Stimulated activated CD8-positive, alpha-beta memory T cell treated with anti-CD3 and anti-CD28 coated beads, Interleukin-15, amount 100 ng/mL, for 48 hours (primary cell): ENCODE measurements at places on chromosomes 12 and 14.

- DNase-seq: no peak
Measured at GRCh38 chr12:112314981-112315380, 67.2 kb downstream of the HECTD4 start.

DNA sequence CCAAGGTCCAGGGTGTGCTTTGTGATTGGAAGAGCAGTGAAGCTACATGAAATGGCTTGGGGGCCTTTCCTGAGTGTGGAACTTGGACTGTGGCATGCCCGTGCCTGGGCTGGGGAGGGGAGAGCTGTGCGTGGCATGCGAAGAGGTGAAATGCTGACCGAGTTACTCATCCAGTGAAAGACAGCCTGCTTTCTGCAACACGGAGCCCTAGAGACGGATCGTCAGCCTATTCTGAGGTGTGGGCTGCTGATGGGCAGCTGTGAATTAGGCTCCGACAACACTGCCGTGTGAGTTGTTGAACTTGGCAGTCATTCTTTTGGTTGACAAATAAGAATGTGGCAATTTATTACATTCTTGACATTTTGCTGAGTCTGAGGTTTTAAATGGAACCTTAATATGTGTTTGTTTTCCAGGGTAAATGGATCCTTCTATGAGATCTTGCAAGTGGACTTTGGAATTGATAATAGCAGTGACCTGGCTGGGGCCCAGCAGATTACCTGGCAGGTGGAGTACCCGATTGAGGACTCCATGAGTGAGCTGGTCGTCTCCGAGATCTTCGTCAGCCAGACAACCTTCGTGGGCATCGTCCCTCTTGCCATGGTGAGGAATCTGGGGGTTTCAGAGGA is 453.9 kb downstream of the AACS start:
- no peak for DNase-seq

- peak; percentile 41 for DNase-seq
Measured at GRCh38 chr12:98741556-98742265, 96.6 kb downstream of the APAF1 start.

DNA sequence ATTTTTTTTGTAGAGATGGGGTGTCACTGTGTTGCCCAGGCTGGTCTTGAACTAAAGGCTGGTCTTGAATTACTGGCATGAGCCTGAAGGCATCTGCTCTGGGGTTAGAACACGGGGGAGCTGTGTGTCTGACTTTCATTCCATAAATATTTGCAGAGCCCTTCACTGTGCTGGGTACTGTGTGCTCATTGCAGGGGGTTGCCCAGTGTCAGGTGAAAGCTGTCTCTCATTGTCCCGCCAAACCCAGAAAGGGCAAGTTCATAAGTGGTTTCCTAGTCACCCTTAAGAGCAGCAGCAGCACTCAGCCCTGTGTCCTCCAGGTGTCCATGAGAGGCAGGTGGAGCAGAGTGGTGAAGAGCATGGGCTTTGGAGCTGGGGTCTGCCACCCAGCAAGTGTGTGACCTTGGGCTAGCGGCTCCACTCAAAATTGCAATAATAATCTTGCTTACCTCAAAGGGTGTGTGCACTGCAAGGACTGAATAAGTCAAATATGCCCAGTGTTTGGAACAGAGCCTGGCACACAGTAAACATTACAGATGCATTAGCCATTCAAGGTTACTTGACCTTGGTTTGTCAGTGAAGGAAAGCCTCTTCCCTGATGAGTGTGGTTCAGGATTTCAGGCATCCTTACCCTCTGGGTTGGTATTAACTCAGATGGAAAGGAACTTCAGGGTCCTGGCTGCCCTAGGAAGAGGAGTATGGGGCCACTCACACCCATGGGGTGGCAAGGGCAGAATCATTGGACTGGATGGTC is 4.4 kb upstream of the SMIM41 start:
- no peak for DNase-seq

DNA sequence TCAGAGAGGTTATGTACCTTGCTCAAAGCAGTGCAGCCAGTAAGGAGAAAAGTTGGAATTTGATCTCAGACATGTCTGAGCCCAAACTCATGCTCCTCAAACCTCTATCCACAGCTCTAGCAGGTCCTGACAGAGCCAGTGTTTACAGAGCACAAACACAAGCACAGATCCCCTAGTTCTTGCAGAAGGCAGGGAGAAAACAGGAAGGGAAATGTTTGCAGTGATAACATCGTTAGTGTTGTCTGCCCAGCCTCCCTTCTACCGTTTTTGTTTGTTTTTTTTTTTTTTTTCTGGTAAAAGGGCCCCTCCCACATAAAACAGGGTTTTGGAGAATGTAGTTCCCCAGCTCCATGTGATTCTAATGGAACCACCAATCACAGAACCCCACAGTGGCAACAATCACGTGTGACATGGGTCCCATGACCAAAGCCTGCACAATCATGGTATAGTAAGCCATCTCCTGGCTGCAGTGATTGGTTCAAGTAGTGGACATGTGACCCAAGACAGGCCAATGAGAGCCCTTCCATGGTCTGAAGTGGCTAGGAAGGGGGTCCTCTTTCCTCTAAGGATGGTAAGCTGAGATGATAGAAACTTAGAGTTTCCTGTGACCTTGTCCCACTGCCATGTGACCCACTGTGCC is 513.4 kb downstream of the MED13L start:
- DNase-seq: no peak

- DNase-seq: no peak
Measured at GRCh38 chr12:86241600-86241999, 14.6 kb downstream of the MGAT4C start.

DNA sequence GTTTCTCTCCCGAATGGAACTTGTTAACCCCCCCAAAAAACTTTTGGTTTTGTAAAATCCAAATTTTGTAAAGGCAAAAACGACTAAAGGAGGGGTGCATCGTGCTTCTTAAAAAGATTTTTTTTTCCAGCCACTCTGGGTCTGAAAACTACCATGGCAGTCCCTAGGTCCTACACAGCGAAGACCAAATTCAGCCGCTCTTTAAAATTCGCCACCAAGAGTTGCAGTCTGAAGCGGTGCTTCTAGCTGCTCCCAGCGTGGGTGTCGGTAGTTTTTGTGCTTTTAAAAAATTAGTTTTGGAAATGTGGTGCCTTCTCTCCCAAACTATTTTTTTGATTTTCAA is 873 bp upstream of the GSC start:
- DNase-seq: no peak

DNA sequence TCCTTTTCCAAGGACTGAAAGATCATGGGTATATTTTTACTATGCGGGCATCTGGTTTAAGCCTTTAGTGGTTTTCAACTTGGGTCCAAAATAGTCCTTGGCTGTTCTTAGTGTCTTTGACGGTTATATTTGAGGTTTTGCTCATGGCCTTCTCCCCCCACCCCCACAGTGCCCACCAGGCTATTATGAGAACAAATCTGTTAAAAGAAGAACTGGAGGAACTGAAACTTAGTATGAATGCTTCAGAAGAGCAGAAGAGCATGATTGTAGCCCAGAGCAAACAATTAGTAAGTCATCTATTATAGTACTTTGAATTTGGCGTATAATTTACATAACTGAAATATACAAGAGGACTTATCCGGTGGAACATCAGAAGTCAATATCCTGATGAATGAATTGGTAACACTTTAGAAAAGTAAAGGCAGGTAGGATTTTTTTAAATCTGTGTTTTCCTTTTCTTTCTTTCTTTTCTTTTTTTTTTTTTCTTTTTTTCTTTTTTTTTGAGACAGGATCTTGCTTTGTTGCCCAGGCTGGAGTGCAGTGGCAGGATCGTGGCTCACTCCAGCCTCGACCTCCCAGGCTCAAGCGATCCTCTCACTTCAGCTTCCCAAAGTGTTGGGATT is 71.8 kb upstream of the BCAT1 start:
- no peak for DNase-seq

- no peak for DNase-seq
Measured at GRCh38 chr12:95143621-95144205, 70.3 kb upstream of the NR2C1 start.

- no peak for DNase-seq
Measured at GRCh38 chr14:100321473-100322137, 1.5 kb upstream of the SLC25A47 start.

- DNase-seq: no peak
Measured at GRCh38 chr12:92539976-92540781, 162.6 kb upstream of the PLEKHG7 start.

- peak; percentile 50 for DNase-seq
Measured at GRCh38 chr12:10749700-10750384, 26.7 kb upstream of the YBX3 start.

GRCh38 chr14:65286443-65286842 is 126.1 kb upstream of the FUT8 start:
- DNase-seq: no peak

- no peak for DNase-seq
Measured at GRCh38 chr12:116980083-116980482, 69.3 kb downstream of the FBXW8 start.

GRCh38 chr14:91281346-91281745 is 36.8 kb upstream of the GPR68 start:
- DNase-seq: no peak

DNA sequence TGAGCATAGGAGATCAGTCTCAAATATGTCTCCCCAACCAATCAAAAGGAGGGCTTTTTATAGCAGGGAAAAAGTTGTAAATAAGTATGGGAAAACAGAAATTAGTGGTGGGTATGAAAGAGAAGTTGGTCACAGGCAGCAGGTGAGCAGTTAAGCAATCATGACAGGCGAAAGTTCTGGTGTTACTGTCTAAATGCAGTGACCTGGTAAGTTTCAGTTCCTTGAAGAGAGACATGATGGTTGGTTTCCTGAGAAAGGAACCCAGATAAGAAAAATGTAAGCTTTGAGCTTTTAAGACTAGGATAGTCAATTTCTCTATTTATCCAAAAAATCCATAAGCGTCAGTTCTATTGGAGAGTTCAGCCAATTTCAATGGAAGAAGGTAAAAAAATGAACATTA is 466.2 kb upstream of the FLRT2 start:
- no peak for DNase-seq

GRCh38 chr12:106954462-106955376 is 988 bp upstream of the TMEM263 start:
- no peak for DNase-seq

DNA sequence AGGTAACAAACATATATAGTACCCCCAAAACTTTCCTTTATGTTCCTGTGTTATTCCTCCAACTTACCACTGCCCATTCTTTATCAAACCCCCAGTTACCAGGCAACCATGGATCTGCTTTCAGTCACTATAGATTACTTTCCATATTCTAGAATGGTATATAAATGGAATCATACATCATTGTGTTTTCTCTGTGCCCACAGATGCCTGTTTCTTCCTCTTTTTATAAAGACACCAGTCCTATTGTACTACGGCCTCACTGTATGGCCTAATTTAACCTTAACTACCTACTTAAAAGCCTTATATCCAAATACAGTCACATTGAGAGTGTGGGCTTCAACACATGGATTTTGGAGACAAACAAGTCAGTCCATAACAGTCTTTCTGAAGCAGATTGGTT is 2.6 kb downstream of the TAS2R14 start:
- no peak for DNase-seq

- DNase-seq: no peak
Measured at GRCh38 chr14:22510527-22511110, 78.4 kb downstream of the DAD1 start.

DNA sequence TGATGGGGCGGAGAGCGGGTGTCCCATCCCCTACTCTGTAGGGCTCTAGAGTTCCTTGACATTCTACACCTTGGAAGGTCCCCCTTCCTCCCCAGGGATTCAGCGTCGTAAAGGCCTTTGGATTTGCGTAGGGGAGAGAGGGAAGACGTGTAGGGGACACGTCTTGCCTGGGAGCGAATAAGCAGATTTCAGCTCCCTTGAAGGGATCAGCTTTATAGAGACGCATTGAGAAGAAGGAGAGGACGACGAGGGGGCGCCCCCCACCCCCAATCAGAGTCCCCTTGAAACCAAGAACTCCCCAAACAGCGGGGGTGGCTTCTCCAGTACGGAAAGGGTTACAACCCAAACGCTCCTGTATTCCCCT is 324 bp downstream of the CALCOCO1 start:
- no peak for DNase-seq

GRCh38 chr14:99755629-99756603 is 37.3 kb upstream of the EML1 start:
- DNase-seq: no peak

DNA sequence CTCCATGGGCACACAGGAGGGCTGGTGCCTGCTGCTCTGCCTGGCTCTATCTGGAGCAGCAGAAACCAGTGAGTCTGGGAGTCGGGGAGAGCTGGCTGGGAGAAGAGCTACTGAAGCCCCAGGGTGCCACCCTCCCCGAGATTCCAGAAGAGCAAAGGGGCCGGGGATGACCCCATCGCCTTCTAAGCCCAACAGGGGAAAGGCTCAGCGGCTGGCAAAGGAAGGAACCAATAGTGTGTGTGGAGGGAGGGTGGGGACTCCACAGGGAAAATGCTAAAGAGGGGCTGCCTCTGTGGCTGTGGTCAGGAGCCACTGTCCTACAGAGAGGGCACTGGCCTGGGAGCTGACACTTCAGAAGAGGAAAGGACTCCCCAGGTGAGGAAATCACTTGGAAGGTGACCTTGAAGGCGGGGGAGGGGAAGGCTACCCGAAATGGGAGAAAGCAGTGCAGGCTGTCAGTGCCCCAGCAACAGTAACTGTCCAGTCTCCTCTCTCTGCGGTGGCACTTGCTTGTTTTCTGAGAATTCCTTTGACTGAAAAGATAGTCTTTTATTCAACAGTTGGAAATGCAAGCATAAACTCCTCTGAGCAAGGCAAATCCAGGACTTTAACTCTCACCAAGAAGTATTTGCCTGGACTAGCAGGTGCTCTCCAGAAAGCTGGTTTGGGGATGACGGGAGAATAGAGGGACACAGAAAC is 552 bp downstream of the TAPBPL start:
- DNase-seq: no peak

- DNase-seq: peak; percentile 30
Measured at GRCh38 chr14:90383731-90384542, 12.9 kb upstream of the CALM1 start.

- DNase-seq: no peak
Measured at GRCh38 chr12:120466560-120467315, 2.8 kb downstream of the SRSF9 start.

DNA sequence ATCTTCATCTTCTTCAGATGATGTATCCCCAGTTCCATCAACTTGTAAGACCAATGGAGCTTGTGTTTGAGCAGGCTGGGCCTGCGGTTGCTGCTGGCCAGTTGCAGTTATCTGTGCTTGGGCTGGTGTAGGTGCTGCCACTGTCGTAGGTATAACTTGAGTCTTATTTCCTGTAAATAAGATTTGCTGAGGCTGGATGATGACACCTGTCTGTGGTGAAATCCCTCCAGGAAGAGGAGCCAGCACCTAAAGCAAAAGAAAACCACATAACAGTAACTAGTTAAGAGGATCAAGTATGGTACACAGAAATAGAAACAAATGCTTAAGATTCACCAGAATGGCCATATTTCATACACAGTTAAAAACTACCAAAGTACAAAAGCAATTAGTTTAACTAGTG is 28.2 kb downstream of the GTF2A1 start:
- DNase-seq: no peak

DNA sequence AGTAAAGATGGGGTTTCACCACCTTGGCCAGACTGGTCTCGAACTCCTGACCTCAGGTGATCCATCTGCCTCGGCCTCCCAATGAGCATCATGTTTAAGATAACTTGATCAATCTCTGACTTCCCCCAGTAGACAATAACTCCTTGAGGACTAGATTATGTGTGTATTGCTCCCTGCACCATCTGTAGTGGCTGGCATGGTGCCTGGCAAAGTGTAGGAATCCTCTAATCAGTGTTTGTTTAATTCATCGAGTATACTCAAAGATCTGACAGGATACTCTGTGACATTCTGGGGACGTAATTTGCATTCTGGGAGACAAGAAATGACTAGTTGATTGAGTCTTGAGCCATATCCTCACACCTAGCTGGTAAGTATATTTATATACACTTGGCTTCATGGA is 873.5 kb upstream of the TMEM132C start:
- no peak for DNase-seq
